ENCODE measurements at places on chromosomes 5 and 9.

GRCh38 chr9:107484117-107484723 is 5.3 kb downstream of the KLF4 start:
- DNase-seq: no peak

DNA sequence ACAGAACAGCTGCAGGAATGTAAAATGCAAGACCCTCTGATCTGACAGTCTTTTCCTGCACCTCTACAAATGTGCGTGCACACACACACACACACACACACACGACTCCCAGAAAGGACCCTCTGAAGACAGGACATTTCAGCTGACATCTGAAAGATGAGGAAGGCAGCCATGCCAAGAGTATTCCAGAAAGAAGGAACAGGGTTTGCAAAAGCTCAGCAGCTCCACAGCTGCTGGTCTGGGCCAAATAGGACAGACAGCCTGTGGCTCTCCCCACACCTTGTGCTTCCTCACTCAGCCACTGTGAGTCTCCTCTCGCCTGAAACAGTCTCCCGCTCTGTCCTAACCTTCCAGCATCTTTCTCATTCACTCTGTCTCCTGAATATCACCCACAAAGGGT is 189.0 kb downstream of the PALM2AKAP2 start:
- DNase-seq: no peak

DNA sequence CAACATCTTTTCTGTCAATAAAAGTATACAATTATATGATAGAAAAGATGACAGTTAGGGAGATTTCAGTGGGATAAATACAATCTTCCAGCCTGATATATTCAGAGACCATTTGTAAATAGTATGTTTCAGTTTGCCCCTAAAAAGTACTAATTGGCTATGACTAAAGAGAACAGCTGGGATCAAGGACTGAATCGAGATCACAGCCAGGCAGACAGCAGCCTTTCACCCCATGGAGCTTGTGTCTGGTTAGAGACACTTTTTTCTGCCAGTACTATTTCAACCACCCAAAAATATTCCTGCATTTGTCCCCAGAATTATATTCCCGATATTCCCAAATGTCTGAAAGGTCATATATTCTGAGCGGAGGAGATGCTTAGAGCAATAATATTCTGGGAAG is 577.3 kb upstream of the TLE4 start:
- DNase-seq: no peak

DNA sequence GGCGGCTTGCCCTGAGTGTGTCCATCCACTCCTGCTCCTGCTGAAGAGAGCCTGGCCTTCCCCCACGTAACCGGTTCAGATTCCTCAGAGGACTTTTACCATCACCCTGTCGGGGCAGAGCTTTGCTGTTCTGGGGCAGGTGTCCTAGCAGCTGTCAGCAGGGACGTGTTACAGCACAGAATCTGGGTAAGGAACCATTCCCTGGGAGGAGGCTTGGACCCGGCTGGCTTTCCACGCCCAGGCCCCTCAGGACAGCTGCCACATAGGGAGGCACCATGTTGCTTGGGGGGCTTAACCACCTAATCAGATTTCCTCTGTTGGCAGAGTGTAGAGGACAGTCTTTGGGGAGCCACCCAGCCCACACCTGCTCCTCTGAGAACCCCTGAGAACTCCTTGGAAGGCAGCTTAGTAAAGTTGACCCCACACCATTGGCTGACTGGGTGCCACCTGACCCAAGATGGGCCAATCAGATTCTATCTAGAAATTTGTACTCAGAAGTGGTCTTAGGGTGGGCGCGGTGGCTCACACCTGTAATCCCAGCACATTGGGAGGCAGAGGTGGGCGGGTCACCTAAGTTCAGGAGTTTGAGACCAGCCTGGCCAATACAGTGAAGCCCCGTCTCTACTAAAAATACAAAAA is 23.3 kb upstream of the EEIG1 start:
- no peak for DNase-seq

GRCh38 chr5:93236807-93237421 is 344.1 kb downstream of the NR2F1-AS1 start:
- DNase-seq: no peak

Measured in epithelial cell of proximal tubule (primary cell).